Activated T-helper 17 cell treated with anti-CD3 and anti-CD28 coated beads, Interleukin-2, amount 50 U/mL, for 72 hours (primary cell): ENCODE measurements at places on chromosomes 16 and 17.

DNA sequence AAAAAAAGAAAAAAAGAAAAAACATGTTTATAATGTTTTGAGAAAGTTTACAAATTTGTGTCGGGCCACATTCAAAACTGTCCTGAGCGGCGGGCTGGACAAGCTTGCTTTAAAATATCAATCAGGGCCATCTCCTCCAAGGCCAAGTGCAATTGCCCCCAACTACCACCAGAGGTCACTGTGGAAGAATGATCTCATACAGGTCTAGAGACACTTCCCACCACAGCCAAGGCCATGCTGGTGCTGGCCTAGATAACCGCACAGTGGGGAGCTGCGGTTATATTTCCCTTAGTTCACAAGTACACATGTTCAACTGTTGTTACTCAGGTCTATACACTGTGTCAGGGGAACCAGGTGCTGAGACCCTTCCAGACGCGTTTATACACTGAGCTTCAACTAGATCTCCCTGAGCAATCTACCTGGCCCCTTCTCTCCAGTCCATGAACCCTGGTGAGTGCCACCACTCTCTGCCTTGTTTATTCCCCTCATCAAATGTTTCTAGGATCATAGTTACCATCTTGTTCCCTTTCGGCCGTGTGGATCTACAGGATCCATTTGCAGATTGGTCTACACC lies 83.8 kb upstream of the CCL2 start:
- ATAC-seq: peak; percentile 58

DNA sequence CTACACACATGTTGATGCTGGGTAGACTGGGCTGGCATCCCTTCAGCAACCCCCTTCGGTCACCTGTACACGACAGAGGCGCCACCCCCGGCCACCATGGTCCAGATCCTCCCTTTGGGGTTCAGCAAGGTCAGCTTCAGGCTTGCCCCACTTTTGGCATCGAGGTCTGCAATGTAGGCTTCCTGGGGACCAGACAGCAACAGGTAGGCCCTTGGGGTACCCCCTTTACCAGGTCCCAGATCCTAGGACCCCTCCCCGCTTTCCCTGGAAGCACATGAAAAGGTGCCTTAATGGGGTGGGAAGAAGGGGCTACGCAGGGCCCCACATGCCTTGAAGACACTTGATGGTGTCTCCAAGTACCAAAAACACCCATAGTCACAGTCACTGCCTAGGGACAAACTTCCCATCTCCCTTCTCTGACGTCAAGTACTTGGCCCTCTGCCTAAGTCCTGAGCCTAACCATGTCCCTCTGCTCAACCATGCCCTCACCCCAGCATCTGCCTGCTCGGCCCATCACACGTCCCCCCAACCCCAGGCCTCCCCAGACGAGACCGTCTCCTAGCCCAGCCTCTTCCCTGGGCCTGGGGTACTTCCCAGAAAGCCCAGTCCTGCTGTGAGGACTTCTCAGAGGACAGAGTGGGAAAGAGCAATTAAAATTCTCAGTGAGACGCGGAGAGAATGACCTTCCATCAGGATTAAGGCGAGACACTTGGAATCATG lies 12.1 kb downstream of the ACLY start:
- no peak for ATAC-seq

DNA sequence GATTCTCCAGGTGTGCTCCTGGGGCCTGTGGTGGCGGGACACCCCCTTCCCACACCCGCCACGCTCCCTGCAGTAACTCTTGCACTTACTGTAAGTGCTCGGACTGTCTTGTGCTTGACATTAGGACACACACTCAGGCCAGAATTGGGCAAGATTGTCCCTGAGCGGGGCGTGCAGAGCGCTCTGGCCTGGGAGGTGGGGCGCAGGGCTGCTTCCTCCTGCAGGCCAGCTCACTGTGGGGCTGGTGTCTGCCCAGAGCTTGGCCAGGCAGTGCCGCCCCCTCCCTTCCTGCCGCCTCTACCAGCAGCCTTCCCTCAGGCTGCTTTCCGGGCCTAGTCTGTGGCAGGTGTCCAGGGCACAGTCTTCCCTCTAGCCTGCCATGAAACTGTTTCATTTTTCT lies 6.1 kb upstream of the ATP6V0C start:
- no peak for ATAC-seq

- ATAC-seq: no peak
These were observed 93.0 kb downstream of the RAP1GAP2 start for GRCh38 chr17:2889256-2889655.

DNA sequence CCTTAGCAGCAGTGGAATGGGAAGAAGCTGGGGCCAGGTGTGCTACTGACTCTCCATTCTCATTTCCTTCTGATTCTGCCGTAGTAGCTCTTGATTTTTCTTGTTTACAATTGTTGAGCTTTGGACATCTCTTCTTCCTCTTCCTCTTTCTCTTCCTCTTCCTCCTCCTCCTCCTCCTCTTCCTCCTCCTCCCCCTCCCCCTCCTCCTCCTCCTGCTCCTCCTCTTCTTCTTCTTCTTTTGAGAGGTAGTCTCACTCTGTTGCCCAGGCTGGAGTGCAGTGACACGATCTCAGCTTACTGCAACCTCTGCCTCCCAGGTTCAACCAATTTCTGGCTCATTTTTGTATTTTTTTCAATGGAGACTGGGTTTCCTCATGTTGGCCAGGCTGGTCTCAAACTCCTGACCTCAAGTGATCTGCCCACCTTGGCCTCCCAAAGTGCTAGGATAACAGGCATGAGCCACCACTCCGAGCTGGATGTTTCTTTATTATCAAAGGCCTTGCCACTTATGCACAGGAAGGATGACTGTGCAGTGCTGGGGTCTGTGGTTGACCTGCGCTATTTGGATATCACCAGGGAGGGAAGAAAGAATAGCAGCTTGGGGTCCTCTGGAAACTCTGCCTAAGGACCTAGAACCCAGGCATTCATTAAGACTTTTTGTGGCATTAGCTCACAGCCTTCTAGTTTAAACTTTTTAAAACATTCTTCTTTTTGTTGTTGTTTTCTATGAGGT lies 127.8 kb upstream of the KCNJ16 start:
- ATAC-seq: no peak

GRCh38 chr17:2905269-2905668 lies 109.0 kb downstream of the RAP1GAP2 start:
- no peak for ATAC-seq

DNA sequence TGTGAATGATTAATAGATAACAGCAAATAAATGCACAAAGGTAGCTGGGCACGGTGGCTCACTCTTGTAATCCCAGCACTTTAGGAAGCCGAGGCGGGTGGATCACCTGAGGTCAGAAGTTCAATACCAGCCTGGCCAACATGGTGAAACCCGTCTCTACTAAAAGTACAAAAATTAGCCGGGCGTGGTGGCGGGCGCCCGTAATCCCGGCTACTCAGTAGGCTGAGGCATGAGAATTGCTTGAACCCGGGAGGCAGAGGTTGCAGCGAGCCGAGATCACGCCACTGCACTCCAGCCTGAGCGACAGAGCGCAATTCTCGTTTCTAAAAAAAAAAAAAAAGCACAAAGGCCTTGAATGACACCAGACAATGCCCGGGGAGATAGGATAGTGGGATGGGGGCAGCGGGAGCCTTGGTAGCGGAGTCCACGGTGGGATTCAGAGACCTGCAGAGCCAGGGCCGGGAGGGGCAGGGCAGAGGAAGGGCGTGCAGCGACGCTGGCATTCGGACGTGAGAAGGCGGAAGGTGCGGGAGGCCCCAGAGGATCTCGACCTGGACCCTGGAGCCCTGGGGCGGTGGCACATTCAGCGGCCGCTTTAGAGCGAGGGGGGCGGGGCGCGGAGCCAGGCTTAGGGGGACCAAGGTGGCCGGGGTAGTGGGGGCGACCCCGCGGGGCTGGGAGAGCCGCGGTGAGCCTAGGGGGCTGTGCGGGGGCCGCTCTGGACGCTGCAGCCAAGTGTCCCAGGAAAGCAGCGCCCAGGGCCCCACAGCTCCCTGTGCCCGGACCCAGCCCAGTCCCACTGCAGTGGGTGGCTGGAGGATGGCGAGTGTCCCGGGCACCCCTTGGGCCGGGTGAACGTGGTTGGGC lies 999 bp upstream of the FLYWCH2 start:
- peak; percentile 13 for ATAC-seq

DNA sequence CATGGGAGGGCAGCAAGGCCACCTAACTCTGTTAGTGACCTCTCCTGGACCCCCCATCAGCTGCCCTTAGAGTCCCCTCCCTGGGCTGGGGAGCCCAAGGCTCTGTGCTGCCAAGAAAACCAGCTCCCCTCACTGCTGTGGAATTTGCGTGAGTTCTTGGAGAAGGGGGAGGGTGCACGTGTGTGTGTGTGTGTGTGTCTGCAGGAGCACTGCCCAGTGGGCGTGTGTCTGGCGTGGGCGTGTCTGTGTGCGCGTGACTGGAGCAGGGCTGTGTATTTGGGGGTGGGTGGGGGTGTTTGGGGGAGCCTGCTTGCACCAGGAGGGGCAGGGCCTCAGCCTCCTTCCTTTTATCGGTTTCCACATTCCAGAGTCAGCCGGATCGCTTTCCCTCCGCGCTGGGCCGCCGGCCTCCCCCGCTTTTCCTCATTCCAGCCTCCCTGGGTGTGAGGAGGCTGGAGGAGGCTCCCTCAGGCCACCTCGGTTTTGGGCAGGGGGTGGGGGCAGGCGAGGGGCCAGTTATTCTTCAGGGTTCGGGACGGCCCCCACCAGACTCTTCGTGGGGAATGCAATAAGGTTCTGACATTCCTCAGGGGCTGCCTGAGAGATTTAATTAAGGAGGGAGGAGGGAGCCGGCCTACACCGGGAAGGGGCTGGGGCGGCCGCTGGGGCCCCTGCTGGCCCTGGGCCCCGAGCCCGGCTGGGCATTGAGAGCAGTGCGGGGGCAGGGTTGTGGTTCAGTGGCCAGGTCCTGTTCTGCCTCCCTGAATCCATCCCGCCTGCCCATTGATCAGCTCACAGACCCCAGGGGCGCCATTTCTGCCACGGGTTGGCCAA lies 2.5 kb downstream of the VASN start:
- ATAC-seq: no peak

DNA sequence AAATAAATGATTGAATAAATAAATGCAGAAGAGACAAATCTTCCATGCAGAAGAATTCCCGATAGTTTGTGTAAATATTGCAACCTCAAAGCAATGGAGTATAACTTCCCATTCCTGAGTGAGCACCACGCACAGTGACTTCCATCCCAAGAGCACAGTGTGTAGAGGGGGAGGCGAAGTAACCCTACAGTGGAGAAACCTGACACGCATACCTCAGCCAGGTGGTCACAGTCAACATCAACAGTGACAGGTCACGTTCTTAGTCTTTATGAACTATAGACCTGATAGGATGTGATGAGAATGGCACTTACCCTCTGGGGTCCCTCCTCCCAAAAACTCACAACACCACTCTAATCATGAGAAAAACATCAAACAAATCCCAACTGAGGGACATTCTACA lies 111.6 kb downstream of the DYNLRB2 start:
- ATAC-seq: no peak

DNA sequence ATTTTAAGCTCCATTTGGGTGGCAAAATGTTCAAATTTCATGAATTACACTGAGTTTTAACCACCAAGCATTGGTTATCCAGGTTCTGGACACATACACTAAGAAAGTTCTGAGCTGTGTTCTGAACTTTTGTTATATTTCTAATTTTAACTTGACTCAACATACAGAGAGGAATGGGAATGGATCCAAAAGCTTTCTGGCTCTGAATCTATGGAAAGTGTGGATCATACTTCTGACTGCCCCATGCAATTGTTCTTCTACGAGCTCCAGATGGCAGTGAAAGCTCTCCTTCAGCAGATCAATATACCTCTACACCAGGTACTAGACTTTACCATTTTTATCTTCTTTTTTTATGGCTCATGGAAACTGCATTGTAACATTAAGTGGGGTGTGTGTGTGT lies 113.0 kb upstream of the NOG start:
- no peak for ATAC-seq

GRCh38 chr16:61617219-61617783 lies 418.9 kb downstream of the CDH8 start:
- ATAC-seq: no peak

DNA sequence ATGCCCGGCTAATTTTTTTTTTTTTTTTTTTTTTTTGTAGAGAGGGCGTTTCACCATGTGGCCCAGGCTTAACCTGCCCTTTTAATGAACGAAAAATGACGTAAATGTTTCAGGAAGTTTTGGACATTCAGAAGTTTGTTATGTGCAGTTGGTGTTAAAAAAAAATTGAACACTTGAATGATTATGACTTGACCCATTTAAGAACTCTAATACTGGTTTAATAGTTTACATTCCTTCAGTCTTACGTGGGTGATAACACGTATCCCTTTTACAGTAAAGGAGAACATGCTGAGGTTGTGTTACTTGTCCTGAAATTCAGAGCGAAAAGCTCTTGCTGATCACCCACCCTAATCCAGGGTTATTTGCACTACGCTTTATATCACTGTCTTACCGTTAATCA lies 1.7 kb downstream of the MLYCD start:
- ATAC-seq: no peak

DNA sequence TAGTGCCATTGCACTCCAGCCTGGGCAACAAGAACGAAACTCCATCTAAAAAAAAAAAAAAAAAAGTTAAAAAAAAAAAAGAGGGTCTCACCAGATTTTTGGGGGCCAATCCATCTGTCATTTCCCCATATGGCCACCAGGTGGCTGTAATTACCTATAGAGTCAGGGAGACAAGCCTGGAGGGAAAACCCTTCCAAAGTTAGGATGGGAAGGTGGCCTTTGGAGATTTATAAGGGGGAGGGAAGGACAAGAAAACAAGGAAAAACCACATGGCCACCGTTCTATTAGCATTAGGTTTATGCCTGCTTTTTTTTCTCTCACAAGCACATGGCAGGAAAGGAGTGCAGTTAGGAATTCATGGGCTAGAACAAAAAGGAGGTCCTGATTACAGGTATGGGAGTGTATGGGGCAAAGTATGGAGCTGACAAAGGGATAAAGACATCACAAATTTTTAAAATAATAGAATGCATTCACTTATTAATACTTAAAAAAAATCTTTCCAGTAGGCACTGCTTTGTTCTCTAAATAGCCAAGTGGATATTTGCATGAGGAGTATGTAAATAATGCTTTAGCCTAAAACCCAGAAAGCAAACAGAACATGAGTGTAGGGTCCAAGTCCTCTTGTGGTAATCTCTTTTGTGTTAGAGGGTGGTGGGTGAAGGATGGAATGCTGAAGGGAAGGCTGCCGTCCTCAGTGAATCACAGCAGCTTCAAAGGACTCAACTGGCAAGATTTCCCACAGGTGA lies 5.1 kb downstream of the CYB5D1 start:
- ATAC-seq: no peak

DNA sequence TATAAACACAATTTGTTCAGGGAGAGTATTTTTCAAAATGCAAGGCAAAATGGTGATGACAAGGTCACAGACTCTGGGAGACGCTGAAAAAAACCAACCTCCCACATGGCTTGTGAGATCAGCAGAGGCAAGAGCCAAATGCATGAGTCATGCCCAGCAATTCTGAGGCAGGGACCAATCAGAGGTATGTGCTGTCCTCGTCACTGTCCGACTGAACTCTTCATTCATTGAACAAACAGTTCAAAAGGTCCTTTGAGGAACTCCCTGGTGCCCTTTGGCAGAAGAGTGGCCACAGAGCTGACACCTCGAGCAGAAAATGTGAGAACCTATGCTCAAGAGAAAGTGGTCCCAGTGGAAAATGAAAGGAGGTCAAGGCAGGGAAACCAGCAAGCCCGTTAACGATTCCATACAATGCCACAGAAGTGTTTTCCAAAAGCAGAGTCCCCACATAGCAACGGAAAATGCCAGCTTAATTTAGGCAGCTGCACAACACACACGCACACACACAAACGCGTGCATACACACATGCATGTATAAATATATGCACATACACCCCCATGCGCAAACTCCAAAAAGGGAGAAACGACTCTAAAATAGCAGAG lies 50.9 kb downstream of the CDH11 start:
- ATAC-seq: no peak

- ATAC-seq: no peak
These were observed 69.8 kb upstream of the METRNL start for GRCh38 chr17:83009414-83010205.
